ENCODE measurements at places on chromosomes 13 and 19.

DNA sequence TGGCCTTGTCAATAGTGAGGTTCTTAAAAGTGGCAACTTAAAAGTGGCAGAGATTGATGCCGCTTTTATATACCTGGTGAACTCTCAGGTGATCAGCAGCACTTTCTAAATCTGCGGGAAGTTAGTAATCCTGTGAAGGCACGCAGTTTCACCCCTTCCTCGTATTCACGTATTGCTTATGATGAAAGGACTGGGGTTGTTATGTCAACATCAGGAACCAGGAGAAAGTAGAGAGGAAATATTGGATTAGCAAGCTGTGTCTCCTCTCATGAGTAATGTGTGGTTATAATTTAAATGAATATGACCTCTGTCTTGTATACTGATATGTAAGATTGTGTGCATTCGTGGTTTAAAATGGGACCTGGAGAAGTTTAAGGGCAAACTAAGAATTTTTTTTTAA lies 544.6 kb downstream of the SLITRK6 start:
- DNase-seq, result no peak

- no peak for DNase-seq
These were observed 35.4 kb upstream of the INTS6 start for GRCh38 chr13:51488212-51488611.

- DNase-seq, result no peak
These were observed 511 bp downstream of the GARRE1 start for GRCh38 chr19:34254698-34255432.

- DNase-seq, result no peak
These were observed 261.7 kb downstream of the ITGBL1 start for GRCh38 chr13:101714195-101714594.

GRCh38 chr13:59991395-59991794 lies 172.3 kb downstream of the DIAPH3 start:
- DNase-seq, result no peak

- DNase-seq, result no peak
These were observed 62.6 kb upstream of the USP29 start for GRCh38 chr19:57057036-57057686.

DNA sequence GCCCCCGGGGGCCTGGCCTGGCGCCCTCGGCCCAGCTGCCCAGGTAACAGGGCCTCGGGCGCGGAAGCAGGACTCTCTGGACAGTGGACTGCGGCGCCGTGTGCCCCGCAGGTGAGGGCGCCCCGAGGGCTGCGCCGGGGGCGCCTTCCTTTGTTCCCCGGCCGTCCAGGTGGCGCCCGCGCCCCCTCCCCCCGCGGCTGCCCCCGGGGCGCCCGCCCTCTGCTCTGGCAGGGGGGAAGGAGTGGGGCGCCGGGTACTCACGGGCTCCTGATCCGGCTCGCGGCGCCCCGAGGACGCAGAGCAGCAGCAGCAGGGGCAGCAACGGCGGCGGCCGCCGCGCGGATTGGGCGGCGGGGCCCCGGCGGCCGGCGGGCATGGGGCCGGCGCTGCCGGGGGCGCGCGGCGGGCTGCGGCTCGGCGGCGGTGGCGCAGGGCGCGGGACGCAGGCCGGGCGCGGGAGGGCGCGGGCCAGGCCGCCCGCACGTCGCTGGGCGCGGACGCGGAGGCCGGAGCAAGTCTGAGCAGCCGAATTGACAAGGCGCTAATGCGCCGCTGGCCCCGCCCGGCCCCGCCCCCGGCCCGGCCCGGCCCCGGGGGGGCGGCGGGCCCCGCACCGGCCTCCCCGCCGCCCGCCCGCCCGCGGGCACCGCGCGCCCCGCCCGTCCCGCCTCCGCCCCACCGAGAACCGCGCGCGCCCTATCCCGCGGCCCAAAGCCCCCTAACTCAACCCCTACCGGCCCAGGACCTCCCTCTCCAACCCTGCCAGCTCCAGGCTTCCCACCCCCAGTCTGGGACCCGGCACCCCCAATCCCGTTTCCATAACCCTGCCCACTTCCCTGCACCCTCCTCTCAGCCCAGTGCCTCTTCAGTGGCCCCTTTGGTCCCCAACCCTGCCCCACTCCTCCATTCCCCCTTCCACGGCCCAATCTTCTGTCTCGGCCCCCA lies at the start of gene CRLF1:
Gene CRLF1, minus strand, starts transcription at position 519 of the 945 bp plus-strand sequence. Its CDS starts 143 bp downstream, at position 376.
- no peak for DNase-seq

DNA sequence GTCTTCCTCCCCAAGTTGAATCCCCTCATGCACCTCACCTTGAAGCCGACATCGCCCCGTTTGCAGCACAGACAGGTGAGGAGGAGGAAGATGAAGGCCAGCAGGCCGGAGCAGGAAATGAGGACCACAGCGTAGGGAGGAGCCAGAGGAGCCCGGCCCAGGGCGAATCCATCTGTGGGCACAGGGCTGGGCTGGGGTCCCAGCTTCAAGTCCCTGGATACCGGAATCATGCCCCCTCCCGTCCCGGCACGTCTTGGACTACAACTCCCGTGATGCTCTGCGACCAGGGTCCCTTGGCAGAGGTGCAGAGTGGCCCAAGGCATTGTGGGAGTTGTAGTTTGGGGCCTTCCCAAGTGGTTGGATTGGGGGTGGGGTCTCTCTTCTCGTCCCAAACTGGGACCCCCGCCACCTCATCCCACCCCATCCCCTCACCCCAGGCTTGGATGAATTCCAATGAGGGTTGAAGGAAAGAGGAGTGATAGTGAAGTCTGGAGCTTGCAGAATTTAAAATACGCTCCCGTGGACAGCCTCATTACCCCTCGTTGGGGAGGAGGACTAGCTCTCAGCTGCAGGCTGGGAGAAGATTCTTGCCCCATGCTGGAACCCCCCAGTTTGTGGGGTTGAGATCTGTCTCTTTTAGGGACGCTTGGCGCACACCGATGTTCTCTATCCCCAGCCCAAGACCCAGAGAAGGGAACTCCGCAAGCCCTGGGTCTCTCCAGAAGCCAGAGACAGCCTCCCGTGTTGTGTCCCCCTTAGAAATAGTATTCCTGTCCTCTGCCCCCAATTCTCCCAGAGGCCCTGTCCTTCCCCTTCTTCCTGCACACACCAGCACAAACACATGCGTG lies 990 bp downstream of the LMTK3 start:
- no peak for DNase-seq

- no peak for DNase-seq
These were observed 3.8 kb downstream of the SCN1B start for GRCh38 chr19:35034005-35034502.

- no peak for DNase-seq
These were observed 10.3 kb upstream of the RNF113B start for GRCh38 chr13:98187155-98187964.

- DNase-seq, result no peak
These were observed 323.6 kb downstream of the TDRD3 start for GRCh38 chr13:60720590-60720989.

- no peak for DNase-seq
These were observed 92.9 kb downstream of the PCDH9 start for GRCh38 chr13:67137044-67137735.

GRCh38 chr19:13132471-13133180 lies 14.6 kb downstream of the NACC1 start:
- no peak for DNase-seq

GRCh38 chr13:76472916-76473315 lies 413.3 kb downstream of the KCTD12 start:
- DNase-seq, result no peak

DNA sequence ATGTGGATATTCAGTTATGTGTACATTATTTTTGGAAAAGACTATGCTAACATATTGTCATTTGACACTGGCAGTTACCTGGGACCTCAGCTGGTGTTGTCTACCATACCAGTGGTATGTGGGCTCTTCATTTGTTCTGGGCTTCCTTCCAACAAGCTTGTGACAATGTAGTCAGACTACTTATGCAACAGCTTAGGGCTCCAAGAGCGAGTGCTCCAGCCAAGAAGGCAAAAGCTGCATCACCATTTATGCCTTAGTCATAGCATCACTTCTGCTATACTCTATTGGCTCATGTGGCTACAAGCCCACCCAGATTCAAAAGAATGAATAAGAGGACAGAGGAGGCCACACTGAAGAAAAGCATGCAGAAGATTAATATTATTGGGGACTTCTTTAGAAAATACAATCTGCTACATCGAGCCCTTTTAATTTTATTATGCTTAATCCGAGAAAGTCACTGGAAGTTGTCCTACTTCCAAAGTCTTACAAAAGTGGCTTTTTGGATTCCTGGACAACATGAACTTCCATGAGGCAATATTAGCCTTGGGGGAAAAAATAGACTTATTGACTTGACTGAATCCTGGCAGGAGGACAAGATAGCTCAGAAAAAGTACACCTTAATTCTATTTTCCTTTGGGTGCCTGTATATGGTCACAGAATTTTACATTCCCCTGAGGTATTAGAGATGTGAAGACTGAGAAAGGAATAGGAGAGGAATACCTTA lies 529.4 kb upstream of the HTR2A start:
- peak; percentile 1 for DNase-seq

DNA sequence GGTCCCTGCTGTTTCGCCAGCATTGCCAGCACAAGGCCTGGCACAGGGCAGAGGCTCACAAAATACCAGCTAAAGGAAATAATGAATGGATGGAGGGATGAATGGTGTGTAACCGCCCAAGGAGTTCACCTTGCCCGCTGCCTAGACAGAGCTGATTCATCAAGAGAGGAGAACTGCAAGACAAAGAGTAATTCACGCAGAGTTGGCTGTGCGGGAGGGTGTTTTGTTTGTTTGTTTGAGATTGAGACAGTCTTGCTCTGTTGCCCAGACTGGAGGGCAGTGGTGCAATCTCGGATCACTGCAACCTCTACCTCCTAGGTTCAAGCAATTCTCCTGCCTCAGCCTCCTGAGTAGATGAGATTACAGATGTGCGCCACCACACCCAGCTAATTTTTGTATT lies 3.0 kb downstream of the OPA3 start:
- DNase-seq, result no peak

GRCh38 chr19:6272913-6273600 lies 6.7 kb downstream of the MLLT1 start:
- no peak for DNase-seq

GRCh38 chr13:37616131-37616530 lies 17.6 kb upstream of the POSTN start:
- no peak for DNase-seq

DNA sequence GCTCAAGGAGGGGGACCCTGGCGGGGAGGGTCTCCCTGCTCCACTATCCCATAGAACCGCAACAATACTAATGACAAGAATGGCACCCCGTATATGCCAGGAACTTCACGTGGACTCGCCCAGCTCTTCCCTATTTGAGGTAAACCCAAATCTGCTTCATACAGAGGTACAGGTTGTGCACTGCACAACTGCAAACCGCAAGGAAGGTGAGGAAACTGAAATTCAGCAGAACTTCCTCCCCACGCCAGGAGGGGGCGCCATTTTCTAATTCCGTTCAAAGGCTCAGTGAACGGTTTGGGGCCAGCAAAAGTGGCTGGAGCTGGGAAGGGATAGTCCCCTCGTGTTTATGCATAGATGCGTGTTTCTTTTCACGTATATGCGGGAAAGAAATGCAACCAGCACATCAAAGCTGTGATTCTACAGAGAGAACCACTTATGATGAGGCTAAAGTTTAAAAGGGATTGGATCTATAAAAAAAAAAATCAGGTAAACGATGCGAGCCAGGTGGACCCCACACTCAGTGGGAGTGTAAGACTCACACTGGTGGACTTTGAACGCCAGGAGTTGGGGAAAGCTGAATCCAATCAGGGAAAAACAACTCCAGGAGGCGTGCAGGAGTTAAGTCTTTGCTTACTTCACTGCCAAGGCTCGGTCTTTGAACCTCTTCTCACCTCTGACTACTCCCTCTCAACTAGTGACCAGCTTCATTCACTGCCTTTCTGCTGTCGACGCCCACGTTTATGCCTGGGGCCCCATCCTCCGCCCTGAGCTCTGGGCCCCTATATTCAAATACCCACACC lies 20.3 kb downstream of the C19orf81 start:
- no peak for DNase-seq

DNA sequence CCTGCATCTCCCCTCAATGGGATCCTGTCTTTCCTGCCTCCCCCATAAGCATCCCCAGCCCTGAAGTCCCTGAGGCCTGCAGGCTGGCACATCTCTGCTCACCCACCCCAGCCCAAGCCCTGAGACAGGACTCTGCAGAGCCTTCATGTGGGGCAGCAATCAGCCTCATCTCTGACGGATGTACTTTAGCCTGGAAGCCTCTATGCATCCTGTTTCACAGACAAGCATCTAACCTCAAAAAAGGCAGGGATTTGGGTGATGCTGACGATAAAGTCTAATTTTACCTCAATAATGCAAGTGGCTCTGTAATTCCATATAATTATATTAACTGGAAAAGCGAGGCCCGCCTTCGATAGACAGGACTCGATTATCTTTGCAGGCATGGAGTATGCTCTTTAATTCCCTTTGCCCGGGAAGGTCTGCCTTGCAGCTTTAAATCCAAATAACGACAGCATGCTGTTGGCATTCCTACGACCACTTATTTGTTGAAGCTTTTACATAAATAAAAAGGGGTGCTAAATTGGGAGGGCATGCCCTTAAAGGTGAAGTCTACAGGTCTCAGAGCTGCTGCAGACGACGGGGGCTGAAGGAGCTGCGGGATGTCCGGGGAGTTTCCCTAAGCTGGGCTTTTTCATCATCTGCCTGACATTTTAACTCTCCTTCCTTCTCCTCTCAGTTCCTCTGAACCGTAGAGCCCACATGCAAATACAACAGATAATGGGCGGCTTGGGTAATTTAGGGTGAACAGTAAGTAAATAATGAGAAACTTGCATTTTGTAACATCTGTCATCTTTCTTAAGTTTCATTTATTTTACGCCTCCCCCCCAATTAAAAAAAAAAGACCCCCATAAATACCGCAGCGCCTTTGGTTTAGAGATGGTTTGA lies 211.5 kb downstream of the URI1 start:
- no peak for DNase-seq

DNA sequence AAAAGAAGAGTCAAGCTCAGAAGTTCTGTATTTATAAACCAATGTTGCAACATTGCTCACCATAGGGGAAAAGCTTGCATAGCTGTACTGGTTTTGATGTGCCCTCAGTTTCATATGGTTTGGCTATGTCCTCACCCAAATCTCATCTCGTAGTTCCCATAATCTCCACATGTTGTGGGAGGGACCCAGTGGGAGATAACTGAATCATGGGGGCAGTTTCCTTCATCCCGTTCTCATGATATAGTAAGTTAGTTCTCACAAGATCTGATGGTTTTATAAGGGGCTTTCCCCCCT lies 73.9 kb downstream of the TNFRSF19 start:
- no peak for DNase-seq

DNA sequence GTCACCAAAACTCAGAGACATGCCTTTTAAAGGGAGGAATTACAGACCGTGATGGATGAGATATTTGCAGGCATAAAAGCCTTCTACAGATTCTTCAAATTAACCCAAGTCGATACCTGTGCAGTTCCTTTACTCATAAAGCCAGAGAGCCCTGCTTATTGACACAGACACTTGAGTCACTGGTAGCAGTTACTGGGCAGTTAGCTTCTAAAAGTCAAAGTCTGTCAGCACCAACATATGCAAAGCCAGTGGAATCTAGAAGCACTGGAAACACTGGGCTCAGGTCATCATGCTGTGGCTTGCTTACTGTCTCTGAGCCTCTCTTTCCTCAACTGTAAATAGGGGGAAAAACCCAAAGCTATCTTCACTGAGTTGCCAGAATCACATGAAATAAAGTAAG lies 25.7 kb upstream of the LRCH1 start:
- DNase-seq, result no peak

Data from smooth muscle cell of the brain vasculature (primary cell).